ENCODE measurements at places on chromosomes 3 and 15. TPM values are rescaled to one million over a fixed set of nuclear protein-coding genes. Genes with fewer than 3 reads are reported as not detected.
A peak's percentile ranks its signal among the peaks of the same experiment; 100 is the strongest.

CASR gene
- 0.31 TPM for total RNA-seq

DNA sequence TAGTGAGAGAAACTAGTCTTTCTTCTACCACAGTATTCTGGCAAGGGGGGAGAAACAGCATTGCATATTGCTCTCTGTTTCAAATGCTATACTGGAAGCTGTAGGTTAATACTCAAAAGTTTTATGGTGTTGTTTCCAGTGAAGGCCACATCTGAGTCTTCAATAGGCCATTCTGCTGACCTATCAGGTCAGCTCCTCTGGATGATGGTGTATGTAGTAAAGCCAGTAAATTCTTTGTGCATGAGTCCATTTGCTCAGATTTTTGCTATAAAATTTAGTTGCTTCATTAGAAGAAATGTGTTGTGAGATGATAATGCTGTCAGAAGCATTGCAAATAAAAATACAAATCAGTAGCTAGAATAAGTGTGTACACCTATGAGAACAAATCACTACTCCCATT, 64.9 kb upstream of the RBMS3 start:
- DNase-seq, result no peak

SMARCC1 gene
- 66.4 TPM for total RNA-seq

DNA sequence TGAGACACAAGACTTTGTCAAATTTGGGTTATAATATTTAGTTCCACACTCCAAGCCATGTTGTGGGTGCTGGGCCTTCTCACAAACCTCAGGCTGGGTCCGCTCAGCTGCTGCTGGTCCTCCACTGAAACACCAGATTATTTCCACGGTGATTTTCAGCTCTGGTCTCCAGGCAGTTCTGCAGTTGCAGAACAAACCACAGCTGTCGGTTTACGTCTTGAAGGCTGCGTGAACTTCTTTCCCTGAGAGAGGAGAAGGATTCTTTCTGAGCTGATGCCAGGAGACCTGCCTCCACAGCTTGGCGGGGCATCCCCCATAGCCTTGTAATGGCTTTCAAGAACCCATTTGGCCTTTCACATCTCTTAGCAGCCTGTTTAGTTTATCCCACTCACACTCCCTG, 16.2 kb downstream of the GALNT15 start:
- no peak for DNase-seq

DNA sequence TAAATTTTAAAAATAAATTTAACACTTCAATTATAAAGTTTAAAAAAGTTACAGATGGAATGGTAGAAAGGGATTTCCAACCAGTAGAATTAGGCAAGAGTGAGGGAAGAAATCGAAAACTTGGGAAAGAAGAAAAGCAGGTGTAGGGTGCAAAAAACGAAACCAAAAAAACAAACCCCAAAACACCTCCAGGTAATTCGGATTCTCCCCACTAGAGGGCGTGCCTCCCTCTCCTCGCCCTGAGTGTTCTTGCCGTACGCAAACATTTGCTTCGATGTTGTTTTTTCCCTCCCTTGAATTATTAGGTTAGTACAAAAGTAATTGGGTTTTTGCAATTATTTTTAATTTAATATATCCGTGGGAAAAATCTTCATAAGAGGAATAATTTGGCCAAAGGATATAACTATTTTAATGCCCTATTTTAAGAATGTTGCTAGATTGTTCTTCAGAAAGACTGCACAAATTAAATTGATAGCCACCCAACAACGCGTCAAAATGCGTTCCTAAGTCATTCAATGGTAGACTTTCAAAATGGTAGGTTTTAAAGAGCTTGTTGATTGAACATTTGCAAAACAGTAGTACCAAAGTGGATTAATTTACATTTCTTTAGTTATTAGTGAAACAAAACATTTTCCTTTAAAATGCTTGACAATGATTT, 63.7 kb downstream of the SLC30A4 start:
- peak; percentile 45 for DNase-seq

LMAN1L gene
- not detected for total RNA-seq

GPR160 gene
- total RNA-seq, result 65.7 TPM

All from left colon (tissue), 2 donors.